ENCODE measurements at places on chromosomes 4 and X.

GRCh38 chr4:150681063-150681462 is 99.1 kb downstream of the MAB21L2 start:
- DNase-seq: no peak

DNA sequence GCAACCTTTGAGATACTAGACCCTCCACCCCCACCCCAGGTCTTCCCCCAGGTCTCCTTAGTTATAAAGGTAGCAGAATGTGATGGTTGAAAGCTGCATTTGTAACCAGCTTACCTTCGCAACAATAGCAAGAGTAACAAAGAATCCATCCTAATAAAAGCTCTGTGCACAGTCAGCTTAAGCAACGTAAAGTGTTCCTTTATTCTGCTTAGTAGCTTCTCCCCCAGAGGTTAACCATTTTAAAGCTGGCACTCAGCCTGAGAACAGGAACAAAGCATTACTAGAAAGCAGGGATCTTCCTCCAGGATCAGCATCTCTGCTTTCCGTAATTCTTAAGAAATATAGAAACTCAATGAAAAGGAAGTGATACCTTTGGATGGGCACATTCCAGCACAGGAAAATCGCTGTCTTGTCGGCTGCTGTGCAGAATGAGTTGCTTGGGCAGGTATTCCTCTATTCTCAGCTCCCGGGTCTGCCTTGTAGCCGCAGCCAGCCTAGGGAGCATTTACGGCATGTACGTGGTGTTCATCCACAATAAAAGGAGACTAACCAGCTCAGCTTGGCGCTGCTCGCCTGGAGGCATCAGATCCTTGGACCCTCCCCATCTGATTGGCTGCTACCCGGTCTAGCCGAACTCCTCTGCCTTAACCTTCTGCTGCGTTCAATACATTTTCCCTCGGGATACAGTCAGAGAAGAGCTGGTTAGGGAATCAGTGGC is 113.0 kb upstream of the TLR3 start:
- no peak for DNase-seq

GRCh38 chr4:5572114-5572513 is 136.2 kb downstream of the EVC2 start:
- DNase-seq: peak; percentile 14

DNA sequence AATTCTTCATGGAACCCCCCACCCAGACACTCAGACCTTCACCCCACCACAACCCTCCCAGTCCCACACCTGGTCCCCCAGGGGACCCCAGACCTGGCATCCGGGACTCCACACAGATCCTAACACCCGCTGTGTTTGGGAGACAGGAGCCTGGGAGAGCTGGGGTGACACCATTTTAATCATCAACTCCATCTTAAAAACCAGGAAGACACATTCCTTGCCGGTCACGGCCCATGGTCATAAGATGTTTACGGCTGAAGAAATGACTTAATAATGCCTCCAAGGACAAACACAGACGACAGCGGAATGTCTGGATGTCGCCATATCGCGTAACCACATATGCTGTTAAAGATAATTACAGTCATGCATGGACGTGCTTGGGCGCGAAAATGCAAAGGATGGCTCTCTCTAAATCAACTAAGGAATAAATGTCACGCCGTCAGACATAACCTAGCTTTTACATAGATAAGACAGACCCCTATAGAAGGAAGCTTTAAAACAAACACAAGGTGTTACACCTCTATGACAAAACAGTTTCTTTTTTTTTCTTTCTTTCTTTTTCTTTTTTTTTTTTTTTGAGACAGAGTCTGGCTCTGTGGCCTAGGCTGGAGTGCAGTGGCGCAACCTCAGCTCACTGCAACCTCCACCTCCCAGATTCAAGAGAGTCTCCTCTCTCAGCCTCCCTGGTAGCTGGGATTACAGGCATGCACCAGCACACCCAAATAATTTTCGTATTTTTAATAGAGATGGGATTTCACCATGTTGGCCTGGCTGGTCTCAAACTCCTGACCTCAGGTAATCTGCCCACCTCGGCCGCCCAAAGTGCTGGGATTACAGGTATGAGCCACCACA is 2.1 kb upstream of the DHRSX start:
- peak; percentile 11 for DNase-seq

GRCh38 chr4:29966386-29966785 is 753.8 kb upstream of the PCDH7 start:
- no peak for DNase-seq

GRCh38 chr4:81594490-81595159 is 122.9 kb upstream of the RASGEF1B start:
- DNase-seq: no peak

- DNase-seq: peak; percentile 80
Measured at GRCh38 chrX:10579112-10580011, 41.0 kb downstream of the MID1 start.

DNA sequence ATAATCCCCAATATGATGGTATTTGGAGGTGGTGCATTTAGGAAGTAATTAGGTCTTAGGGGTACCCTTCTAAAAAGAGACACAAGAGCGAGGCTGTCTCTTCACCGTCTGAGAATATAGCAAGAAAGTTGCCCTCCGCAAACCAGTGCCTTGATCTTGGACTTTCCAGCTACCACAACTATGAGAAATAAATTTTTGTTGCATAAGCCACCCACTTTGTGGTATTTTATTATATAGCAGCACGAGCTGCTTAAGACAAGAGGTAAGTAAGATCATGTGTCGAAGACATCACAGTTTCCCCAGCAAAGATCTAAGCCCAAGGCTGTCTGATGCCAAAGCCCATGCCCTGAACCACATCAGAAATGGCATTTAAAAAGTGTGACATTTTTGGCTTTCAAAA is 9.6 kb upstream of the EXOSC9 start:
- DNase-seq: peak; percentile 91

GRCh38 chr4:158446106-158446505 is 75.6 kb upstream of the RXFP1 start:
- peak; percentile 89 for DNase-seq

DNA sequence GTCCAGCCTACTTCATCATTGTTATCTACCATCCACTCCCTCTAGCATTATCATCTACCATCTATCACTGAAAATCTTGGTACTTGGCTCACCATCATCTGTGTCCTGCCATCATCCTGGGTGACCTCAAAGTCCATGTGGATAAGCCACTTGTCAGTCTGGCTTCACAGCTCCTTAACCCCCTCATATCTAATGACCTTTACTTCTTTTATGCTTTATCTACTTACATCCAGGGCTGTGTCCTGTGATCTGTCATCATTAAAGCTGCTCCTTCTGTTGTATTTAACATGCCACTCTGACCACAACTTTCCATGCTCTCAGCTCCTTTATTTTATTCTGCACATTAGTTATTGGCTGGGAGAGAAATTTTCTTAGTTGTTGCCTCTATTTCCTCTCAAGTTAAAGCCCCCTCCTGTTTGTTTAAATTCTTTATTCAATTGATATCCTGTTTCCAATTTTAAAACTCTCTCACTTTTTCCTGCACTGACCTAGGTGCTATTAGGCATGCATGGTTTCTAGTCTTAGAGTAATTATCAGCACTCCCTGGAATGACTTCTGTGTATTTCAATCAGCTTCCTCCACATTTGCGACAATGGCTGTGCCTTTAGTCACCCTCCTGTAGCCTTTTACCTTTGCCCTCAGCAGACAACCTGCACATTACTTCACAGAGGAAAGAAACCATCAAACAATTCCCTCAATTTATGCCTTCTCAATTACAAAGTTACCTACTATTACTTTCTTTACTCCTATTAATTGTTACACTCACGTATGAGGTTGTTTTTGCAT is 8.1 kb upstream of the FABP2 start:
- DNase-seq: no peak

- DNase-seq: peak; percentile 14
Measured at GRCh38 chrX:15619053-15619755, 18.4 kb upstream of the ACE2 start.

GRCh38 chr4:99968330-99968729 is 18.3 kb upstream of the H2AZ1 start:
- DNase-seq: peak; percentile 94

GRCh38 chr4:175770555-175770954 is 41.5 kb downstream of the GPM6A start:
- peak; percentile 3 for DNase-seq

DNA sequence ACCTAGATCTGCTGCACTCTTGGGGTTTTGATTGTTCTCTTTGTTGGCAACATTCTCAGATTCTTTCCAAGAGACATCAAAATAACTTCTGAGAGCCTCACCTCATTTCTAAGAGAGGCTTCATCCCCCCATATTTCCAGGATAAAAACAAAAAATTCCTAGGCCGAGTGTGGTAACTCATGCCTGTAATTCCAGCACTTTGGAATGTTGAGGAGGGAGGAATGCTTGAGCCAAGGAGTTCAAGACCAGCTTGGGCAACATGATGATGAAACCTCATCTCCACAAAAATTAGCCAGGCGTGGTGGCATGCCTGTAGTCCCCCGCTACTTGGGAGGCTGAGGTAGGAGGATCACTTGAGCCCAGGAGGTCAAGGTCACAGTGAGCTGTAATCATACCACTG is 477.0 kb downstream of the INPP4B start:
- DNase-seq: no peak

DNA sequence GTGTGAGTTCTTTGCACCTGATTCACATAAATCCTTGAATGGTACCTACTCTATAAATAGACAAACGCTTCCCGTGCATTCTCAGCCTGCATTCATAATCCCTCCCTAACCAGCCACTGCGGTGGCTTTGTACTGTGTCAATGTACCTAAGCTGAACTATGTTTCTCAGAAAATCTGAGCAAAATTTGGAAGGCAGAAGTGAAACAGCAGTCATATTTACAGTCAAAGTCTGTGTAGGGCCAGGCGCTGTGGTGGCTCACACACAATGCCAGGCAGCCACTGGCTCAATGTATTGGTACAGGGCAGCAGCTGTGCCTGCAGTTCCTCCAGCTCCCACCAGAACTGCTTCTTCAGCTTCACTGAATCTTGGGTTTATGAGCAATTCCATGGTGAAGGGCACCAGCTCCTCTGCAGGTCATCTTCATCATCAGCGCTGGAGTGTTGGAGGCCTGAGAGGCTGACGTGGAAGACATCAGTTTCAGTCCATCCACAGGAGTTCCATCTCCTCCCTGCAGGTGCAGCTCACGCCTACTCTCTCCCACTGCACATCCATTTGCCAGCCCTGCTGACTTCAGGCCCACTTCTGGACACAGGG is 32.3 kb upstream of the IRF2 start:
- no peak for DNase-seq

DNA sequence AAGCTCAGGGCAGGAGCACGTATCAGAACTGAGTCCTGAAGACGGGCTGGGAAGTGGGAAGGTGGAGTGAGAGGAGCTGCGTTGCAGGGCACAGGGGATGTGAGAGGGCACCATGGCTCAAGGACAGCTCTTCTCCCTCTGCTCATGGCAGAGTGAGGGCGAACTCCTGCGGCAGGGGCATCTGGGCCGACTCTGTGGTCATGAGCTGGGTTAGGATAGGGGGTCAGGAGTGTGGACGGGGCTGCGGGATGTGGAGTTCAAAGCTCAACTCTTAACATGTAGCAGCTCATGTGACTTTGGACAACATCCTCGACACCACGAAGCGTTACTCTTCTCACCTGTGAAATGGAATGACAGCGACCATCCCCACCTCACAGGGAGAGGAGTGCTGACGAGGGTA is 19.4 kb upstream of the SORCS2 start:
- DNase-seq: no peak

- no peak for DNase-seq
Measured at GRCh38 chrX:105282077-105282476, 61.6 kb upstream of the TEX13A start.

- DNase-seq: no peak
Measured at GRCh38 chr4:64503945-64504675, 94.9 kb upstream of the TECRL start.

GRCh38 chr4:156442912-156443311 is 489.2 kb upstream of the CTSO start:
- DNase-seq: no peak

Data from iris pigment epithelial cell (primary cell).